ENCODE measurements at places on chromosomes 1 and 21.

DNA sequence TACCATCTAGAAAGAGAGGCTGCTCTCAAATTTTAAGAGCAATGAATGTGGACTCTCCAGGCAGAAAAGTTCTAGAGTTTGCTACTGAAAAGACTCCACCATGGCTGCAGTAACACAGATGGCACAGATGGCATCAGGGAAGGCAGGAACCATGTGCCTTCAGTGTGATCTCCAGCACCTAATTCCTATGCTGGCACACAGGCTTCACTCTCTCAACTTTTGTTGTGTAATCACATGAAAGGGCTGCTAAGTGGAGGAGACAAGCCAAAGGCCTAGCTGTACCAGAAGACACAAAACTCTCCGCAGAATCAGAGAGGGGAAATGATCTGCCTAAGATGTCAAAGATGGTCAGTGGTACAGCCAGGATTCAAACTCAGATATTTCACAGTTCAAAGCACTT, 31.1 kb downstream of the ERI3 start:
- no peak for DNase-seq

GRCh38 chr1:226526801-226527595, 21.6 kb upstream of the STUM start:
- no peak for DNase-seq

GRCh38 chr1:236242568-236242967, 39.2 kb downstream of the ERO1B start:
- DNase-seq: no peak

DNA sequence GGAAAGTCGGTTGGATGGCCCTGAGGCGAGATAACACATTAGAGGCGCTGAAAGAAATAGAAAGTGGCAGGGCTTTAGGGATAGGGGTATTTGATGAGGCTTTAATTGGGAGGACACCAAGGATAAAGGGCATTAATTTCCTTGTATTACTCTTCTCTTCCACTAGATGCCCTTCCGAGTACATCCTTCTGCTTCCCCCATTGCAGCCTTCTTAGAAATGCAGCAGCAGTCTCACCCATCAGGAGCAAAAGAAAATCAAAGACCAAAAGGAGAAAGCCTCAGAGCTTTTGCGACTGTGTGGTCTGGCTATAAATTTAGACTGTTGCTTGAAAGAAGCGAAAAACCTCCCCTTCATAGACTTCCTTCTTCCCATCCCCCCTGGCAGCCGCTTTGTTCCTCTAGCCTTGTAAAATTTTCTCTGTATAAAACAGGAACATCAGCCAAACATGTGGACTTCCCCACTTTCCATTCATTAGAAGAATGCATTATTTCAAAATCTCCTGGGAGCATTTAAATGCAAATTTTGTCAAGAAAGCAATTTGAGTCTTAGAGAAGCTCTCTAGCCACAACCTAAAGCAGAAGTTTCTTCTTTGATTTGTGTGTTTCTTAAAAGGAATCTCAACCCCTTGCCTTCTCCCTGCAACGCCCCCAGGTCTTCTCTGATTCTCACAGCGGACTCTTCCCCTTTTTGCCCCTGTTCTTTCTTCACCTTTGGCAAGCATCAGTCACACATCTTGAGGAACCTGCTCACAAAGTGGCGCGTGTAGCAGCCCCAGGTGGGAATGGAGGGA, 76.6 kb downstream of the NDUFS5 start:
- peak; percentile 52 for DNase-seq

DNA sequence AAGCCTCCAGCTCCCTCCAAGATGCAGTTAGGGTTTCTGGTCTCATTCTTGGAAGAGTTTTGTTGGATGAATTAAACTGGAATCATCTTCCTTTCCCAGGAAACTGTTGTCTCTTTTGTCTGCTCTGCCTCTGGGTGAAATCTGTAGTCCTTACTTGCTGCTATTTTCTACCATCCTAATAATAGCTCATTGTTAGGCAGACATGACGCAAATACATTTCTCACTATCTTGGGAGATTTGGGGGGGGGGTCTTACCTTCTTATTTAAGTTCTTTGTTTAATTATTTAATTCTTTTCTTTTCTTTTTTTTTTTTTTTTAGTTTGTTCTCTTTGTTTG, 85.4 kb upstream of the DUSP10 start:
- no peak for DNase-seq

GRCh38 chr1:105005594-105006195, 1256.0 kb downstream of the AMY1C start:
- no peak for DNase-seq

DNA sequence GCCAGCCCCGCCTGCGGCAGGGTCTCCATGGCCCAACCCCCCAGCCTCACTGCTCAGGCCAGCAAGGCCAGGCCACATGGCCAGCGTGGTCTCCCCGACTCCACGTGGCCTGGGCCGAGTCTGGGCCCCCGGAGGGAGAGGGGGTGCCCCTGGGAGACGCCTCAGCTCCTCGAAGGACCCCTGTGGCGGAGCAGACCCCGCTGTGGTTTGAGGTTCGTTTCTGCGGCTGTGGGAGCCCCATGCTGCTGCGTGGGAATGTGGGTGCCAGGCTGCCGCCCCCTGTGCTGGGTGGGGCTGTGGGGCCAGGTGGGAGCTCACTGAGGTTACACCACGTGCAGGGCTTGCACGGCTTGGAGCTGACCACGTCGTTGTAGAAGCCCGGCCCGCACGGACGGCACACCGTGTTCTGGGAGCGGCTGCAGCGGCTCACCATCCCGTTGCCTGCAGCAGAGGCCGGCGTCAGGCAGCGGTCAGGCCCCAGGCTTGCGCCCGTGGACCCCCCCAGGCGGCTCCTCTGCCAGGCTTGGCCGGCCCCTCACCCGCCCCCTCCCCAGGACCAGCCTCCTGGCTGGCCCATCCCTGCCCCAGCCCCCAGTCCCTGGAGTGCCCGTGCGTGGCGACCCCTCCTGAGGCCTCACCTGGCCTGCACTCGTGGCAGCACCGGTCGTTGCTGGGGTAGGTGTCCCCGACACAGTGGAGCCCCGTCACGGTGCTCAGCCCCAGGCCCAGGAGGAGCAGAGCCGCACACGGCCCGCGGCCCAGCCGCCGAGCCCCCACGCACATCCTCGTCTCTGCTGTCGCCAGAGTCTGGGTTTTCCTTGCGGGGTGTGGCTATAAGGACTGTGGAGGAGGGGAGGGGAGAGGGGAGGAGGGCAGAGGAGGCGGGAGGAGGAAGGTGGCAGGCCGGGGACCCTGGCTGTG, at the start of gene TNFRSF4:
TSS of gene TNFRSF4 (minus strand) at position 809 of the 921 bp plus-strand sequence. CDS start at position 783, 26 bp downstream.
- no peak for DNase-seq

DNA sequence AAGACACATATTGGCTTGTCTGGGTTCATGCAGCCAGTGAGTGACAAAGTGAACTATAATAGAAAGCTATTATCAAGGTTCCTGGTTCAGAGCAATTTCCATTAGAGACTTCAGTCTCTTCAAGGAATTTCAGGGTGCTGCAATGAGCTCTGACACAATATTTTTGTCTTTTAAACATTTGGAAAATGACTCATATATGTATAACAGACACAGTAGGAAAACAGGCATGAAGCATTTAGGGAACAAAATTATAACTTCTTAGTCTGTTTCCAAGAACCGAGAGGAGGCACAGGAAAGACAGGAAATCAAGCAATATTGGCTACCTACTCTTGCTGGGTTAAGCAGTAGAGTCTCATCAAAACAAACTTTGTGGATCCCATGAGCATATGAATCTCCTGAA, 170.4 kb downstream of the PTPRC start:
- DNase-seq: no peak

DNA sequence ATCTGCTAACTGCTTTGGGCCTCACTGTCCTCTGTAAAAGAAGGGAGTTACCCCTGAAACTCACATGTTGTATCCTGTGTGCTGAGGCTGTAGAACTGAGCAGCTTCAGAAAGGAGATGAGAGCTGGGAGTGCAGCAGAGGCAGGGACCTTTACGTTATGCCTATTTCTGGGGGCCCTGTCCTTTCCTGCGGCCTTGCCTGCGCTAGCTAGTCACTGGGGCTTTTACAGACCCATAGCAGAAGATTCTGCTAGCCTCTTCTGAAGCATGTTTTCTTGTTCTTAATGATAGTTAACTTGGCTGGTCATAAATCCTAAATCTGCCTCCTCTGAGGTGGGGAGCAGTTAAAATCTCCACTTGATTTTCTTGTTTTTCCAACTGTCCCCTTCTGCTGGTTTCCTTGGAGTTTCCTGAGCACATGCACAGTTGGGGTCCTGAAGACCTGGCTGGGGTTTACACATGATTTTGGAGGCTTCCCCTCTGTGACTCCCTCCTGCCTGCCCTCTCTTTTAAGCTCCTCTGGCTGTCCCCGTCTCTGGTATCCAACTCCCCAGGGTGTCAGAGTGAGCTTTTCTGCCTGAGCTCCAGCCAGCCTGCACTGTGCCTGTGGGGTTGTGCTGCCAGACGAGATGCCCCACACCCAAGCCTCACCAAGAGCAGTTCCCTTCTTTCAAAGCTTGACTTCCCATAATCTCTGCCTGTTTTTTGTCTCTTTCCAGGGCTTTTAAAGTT, 76.6 kb downstream of the NOS1AP start:
- no peak for DNase-seq

GRCh38 chr1:51378871-51379270, 48.5 kb upstream of the TTC39A start:
- no peak for DNase-seq

- no peak for DNase-seq
Observed at GRCh38 chr1:7331926-7332535, 439.1 kb upstream of the VAMP3 start.

DNA sequence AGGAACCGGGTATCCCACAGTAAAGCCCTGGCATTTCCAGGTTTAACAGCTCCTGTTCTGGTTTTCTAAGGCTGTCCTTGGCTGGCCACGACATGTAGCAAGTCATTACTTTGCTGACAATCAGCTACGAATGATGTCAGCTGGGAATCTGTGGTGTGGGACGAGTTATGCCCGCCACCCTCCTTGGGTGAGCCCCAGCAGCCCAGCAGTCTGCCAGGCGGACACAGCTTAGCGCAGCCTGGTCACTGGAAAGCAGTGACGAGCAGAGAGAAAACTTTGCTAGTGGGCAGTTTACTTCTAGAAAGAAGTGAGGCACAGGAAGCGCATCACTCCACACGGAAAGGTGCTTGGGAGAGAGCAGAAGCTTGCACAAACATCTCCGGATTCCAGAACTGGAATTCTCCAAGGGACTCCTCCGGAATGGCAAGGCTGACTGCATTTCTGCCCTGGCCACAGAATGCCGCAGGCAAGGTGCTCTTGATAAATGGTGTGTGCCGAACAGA, 15.5 kb upstream of the ZNF436 start:
- DNase-seq: no peak

- DNase-seq: no peak
Observed at GRCh38 chr1:248798791-248799190, 26.9 kb downstream of the SH3BP5L start.

GRCh38 chr1:220335668-220336067, 63.4 kb upstream of the RAB3GAP2 start:
- no peak for DNase-seq

DNA sequence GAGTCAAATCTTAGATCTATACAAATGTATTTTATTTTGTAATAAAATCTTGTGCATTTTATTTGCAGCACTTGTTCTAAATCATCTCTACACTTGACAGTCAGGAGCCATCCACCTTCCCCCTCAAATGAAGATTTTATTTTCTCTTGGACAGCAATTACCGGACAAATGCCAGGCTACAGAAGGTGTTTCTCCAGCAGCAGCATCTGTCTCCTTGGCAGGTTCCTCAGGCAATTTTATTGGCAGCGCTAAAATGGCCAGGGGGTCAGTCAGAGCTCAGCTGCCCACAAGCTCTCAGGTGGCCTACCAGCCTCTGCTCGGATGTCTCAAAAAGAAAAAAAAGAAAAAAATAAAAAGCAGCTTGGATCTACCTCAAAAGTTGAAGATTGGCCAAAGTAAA, 107.6 kb downstream of the DAB1 start:
- no peak for DNase-seq

GRCh38 chr1:171740987-171741871, 636 bp downstream of the VAMP4 start:
- peak; percentile 58 for DNase-seq

DNA sequence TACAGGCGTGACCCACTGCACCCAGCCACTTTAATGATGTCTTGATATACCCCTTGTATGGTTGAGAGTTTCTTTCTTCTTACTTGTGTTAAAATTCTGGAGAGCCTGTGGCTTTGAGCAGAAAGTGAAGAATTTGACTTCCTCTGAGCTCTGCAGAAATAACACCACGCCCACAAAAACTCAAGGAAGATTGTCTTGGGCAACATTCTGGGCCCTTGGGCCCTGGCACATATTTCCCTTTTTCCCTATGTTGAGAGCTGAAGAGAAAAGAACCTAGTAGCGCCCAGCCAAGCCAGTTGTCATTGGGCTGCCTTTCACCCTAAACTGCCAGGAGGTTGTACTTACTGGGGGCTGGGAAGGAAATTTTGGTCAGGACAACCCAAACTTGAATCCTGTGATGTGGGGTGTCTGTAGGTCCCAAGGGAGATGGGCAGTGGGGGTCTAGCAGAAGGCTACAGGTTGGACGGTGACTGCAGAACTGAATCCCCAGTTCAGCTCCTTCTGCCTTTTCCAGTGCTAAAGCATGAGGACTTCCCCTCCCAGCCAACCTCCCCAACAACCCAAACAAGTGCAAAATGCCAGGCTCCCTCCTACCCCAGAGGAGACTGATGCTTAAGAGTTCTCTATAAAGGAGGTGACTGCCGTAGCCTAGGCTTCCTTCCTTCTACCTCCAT, 11.7 kb upstream of the SNAPIN start:
- DNase-seq: no peak

DNA sequence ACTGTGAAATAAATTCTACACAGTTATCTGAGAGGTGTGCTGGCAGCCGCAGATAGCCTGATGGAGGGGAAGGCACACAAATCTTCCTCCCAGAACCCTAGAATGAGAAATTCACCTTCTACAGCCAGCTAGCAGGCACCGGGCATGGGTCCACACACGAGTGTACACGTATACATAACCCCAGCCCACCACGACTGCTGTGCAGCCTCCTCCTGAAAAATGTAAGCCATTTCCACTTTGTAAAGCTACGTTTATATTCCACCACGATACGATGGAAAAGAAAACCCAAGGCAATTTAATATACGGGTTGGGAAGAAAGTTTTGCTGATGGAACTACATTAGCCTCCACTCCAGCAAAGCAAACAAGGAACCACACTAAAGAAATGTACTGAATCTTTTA, 1.8 kb downstream of the BTG3 start:
- no peak for DNase-seq

DNA sequence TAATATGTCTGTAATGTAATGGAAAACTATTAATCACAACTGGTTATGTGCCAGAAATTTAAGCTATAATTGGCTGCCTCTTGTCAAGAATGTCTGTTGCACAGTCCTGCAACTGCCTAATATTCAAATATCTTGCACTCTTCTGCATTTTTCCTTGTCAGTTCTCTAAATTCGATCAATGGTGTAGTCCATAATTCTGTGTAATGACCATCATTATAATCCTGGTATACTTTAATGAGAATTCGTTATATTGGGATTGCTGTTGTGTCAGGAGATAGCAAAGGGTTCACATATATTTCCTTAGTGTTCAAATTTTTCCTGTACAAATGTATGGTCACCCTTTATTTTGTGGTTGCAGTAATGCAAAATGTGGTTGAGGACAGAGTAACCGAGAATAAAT, 4.8 kb downstream of the NTNG1 start:
- DNase-seq: no peak

- no peak for DNase-seq
Observed at GRCh38 chr21:44436111-44436611, 19.1 kb upstream of the LRRC3 start.

GRCh38 chr1:246988316-246988715, 19.5 kb downstream of the ZNF695 start:
- DNase-seq: no peak

- DNase-seq: no peak
Observed at GRCh38 chr21:44944596-44944995, 4.8 kb downstream of the SLX9 start.

All from activated CD4-positive, alpha-beta T cell treated with anti-CD3 and anti-CD28 coated beads, Interleukin-2, amount 10 ng/mL, durations not matched to agents 7 days and 5 days (primary cell).